CD4-positive, CD25-positive, alpha-beta regulatory T cell (primary cell): ENCODE measurements at places on chromosomes 11 and 22. TPM values are rescaled to one million over a fixed set of nuclear protein-coding genes. Genes with fewer than 3 reads are reported as not detected.

Gene OR52H1
- total RNA-seq, result 0.37 TPM

Gene LAMTOR1
- 48.5 TPM for total RNA-seq

Gene DEFB131B
- total RNA-seq, result not detected

Gene RIBC2
- total RNA-seq, result 0.67 TPM

Gene APOBEC3C
- 59.0 TPM for total RNA-seq

Gene C22orf42
- not detected for total RNA-seq

Gene ACRV1
- total RNA-seq, result not detected

Gene FREY1
- 1.8 TPM for total RNA-seq

Gene TCN1
- 1.0 TPM for total RNA-seq

Gene C11orf52
- total RNA-seq, result not detected

Gene C11orf91
- not detected for total RNA-seq

Gene C11orf97
- total RNA-seq, result not detected

Gene MUC5AC
- total RNA-seq, result not detected

Gene THRSP
- total RNA-seq, result not detected

Gene GLYAT
- not detected for total RNA-seq

Gene DEUP1
- total RNA-seq, result not detected

Gene SEC14L2
- total RNA-seq, result 69.0 TPM

Gene PRPF19
- total RNA-seq, result 67.6 TPM

Gene SCUBE2
- not detected for total RNA-seq

Gene CHEK2
- total RNA-seq, result 8.9 TPM

Gene OR4A15
- not detected for total RNA-seq

Gene KLHDC7B
- total RNA-seq, result 5.9 TPM
